Dermis lymphatic vessel endothelial cell (primary cell): ENCODE measurements at places on chromosomes 4 and X. TPM values are rescaled to one million over a fixed set of nuclear protein-coding genes. Genes with fewer than 3 reads are reported as not detected.

TAF7L gene
- under 0.01 TPM in 1 of 2 replicates, not detected in the other for total RNA-seq

TCEAL6 gene
- not detected in 2 replicates for total RNA-seq

JAKMIP1 gene
- not detected in 2 replicates for total RNA-seq

FGFR3 gene
- 1.3 TPM in 2 replicates for total RNA-seq

PAGE1 gene
- total RNA-seq, result not detected in 2 replicates
